ENCODE measurements at places on chromosomes 5 and 9.

DNA sequence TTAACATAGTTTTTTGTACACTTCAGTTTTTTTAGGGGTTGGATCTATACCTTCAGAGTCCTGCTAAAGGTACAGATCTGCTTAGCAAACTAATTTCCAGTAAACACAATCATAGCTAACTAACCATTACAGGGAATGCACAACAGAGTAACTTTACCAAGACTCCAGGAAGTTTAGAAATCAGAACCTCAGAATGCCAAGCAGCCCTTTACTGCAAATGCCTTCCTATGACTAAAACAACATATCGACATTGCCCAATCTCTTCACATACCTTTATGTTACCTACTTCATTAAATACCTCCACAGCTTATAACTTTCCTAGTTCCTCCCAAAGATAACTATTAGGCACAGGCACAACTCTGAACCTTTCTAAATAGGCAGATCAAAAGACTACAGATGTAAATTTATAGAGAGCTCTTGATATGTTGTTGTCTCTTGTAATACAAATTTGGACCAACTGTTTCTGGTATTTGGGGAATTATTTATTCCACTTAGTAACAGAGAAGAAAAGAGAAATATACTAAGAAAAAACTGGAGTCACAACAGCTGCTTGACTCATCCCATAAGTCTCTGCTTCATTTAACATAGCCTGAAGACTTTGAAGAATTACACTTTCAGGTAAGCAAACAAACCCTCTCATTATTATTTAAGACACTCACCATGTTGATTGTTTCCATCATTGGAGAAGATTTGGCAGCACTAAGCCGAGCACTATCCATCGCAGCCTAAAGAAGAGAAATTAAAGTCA lies 46.0 kb upstream of the OR2K2 start:
- DNase-seq: no peak
- no peak overlapping the region for H3K27ac ChIP-seq
- no peaks in the 10 kb centered on the region for H3K27me3 ChIP-seq
- no peaks in the 10 kb centered on the region for H3K36me3 ChIP-seq
- no peaks in the 10 kb centered on the region for H3K4me1 ChIP-seq

- no peaks in the 10 kb centered on the region for H3K4me1 ChIP-seq
- no peak for DNase-seq
- no peak overlapping the region for H3K4me3 ChIP-seq
- no peaks in the 10 kb centered on the region for H3K36me3 ChIP-seq
Observed at GRCh38 chr5:99807346-99807745, 727.8 kb upstream of the FAM174A start.

DNA sequence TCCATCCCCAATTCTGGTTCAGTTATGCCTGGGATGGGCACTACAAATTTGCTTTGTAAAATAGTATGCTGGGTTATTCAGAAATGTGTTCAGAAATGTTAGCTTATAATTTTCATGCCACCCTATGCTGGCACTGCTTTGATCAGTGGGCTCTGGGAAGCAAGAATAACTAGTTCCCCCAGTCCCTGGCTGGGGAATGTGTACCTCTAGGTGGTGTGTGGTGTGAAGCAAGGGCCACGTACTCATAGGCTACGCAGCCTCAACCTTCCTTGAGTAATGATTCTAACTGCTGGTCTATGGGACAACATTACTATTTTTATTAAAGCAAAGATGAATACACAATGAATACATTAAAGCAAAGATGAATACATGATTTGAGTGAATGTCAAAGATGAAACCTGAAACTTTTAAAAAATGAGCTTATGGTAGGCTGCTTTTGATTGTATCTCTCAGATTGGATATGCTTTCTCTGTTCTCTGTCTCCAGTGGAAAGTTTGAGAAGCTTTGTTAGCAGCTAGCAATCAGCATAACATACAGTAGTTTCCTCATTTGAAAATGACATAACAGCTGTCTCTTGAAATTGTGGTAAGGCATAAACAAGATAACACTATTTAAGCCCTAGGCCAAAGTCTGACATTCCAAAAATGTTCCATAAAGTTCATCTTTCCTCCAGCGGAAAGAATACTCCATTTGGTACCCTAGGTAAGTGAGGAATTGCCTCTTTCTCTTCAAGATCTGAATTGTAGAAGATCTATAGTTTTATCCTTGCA lies 174.7 kb upstream of the NFIB start:
- no peaks in the 10 kb centered on the region for H3K4me1 ChIP-seq
- H3K27me3 ChIP-seq: no peaks in the 10 kb centered on the region
- H3K36me3 ChIP-seq: no peaks in the 10 kb centered on the region
- no peak for DNase-seq

DNA sequence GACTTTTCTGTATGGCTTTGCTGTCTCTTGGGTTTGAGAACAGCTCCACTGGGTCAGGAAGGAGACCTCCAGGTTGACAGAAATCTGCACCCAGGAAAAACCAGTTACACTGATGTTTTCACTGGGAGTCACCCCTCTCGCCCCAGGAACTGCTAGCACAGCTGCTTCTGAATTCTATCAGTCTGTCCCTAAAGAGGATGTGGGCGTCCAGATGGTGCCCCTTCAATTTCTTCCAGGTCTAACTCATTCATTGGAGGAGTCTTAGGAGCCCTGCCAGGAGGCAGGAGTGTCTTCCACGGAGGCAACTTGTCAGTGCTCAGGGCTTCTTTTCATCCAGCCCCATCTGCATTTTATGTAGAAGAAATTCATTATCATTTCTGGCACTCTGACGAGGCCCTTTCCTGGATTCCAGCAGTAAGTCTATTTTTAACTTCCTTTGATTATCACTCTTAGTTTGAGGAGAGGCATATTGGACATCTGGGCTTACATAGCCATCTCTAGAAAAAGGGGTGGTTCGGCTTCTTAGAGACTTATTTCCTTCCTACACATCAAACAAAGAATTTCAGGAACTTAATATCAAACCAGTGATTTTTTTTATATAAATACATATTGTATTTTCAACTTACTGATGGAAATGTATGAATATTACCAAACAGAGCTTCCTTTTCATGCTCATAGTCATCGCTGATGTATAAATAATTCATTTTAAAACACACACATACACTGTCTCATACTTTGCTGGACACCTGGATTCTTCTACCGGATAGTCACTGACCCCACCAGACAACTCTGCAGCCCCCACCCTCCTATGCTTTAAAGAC lies 148.8 kb downstream of the IRX2 start:
- no peaks in the 10 kb centered on the region for H3K27me3 ChIP-seq
- H3K36me3 ChIP-seq: no peaks in the 10 kb centered on the region
- H3K4me1 ChIP-seq: no peaks in the 10 kb centered on the region
- no peak for DNase-seq
- no peak overlapping the region for H3K27ac ChIP-seq
- no peak overlapping the region for H3K4me3 ChIP-seq

GRCh38 chr5:178522361-178522760 lies 67.8 kb downstream of the COL23A1 start:
- DNase-seq: no peak
- H3K4me1 ChIP-seq: no peaks in the 10 kb centered on the region
- H3K27me3 ChIP-seq: no peaks in the 10 kb centered on the region

DNA sequence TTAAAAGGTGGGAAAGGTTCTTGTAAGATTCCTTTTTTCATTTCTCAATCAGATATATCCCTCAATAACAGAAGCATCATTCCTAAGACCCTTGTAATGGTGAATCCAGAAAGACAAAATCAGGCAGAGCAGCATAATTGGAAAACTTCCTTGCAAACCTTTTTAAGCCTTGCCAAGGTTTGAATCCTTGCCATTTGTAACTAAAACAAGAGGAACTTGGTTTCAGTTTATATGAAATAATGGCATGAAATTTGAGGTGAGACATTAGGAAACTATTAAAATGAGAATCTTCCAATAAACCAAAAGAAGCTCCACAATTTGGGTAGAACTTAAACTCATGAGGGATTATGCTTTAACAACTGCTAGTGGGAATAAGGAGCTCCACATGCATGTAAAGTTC lies 384.7 kb upstream of the SMC2 start:
- H3K27me3 ChIP-seq: no peaks in the 10 kb centered on the region
- H3K27ac ChIP-seq: no peak overlapping the region
- no peaks in the 10 kb centered on the region for H3K36me3 ChIP-seq

DNA sequence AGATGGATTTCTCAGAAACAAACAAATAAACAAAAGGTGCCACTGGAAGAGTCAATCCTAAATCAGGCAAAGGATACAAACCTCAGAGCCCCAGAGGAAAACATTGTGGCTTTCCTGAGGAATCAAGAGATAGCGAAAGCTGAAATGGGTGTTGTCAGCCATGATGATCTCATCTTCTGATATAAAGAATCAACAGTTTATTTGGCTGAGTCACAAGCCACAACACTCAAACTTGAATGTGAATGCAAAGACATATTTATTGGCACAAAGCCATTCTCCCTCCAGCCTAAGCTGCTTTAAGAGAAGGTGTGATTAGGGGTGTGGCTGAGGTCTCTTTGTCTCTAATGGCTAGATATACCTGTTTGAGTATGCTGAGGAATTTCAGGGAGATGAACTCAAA lies 73.3 kb upstream of the NREP start:
- H3K27ac ChIP-seq: no peak overlapping the region
- H3K27me3 ChIP-seq: no peaks in the 10 kb centered on the region
- DNase-seq: no peak
- no peaks in the 10 kb centered on the region for H3K36me3 ChIP-seq
- no peaks in the 10 kb centered on the region for H3K4me1 ChIP-seq

DNA sequence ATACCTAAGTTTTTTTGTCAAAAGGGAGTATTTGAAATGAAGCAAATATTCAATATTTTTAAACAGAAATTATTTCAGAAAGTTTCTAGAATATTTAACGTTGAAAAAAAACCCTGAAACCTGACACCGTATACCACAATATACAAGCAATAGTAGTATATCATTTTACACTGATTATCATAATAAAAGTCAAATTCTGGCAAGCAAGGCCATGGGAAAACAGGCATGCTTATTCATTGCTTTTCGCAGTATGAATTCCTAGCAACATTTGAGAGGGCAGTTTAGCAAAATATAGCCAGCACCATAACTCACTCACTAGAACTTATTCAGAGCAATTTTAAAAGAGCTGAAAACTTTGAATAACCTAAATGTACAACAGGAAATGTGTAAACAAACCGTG lies 46.1 kb downstream of the ERAP1 start:
- DNase-seq: no peak
- H3K4me1 ChIP-seq: no peaks in the 10 kb centered on the region
- no peak overlapping the region for H3K27ac ChIP-seq
- peaks cover 8% of the 10 kb centered on the region for H3K36me3 ChIP-seq
- no peaks in the 10 kb centered on the region for H3K27me3 ChIP-seq
